ENCODE measurements at places on chromosomes 1 and 21.

- peak; percentile 86 for DNase-seq
These were observed 1.9 kb upstream of the ZFYVE9 start for GRCh38 chr1:52139817-52140540.

DNA sequence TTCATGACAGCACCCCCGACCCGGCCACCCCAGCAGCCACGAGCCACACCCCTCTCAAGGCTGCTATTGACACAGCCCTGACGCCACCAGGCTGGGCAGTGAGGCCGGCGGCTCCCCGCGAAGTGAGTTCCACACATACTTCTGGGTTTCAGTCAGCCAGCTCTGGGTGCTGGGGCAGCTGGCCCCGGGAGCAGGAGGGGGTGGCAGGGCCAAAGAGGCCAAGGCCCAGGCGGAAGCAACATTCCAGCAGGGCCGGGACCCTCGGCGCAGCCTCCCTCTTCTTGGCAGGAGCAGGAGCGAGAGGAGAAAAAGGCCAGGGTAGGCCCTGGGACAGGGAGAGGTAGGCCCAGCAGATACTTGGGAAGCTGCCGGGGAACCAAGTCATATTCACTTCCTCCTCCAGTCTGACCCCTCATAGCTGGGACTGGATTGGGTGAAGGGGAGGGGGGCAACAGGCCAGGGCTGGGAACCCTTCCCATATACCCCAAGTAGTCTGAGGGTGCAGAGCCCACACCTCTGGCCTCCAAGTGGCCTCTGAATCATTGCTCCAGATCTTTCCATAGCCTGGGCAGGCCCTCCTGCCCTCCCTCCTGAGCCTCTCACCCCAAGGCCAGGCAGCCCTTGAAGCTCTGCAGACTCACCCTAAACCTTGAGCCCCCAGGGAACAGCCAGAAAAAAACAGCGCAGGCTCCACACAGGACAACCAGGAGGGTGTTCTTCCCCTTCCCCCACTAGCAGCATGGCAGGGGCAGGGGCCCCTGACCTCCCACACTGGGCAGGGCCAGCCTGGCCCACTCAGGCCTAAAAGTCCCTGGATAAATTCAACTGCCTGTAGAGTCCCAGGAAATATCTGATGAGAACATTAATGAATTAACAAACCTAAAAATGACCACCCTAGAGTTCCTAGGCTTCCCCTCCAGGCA, 5.7 kb downstream of the HSPG2 start:
- DNase-seq, result peak; percentile 55

DNA sequence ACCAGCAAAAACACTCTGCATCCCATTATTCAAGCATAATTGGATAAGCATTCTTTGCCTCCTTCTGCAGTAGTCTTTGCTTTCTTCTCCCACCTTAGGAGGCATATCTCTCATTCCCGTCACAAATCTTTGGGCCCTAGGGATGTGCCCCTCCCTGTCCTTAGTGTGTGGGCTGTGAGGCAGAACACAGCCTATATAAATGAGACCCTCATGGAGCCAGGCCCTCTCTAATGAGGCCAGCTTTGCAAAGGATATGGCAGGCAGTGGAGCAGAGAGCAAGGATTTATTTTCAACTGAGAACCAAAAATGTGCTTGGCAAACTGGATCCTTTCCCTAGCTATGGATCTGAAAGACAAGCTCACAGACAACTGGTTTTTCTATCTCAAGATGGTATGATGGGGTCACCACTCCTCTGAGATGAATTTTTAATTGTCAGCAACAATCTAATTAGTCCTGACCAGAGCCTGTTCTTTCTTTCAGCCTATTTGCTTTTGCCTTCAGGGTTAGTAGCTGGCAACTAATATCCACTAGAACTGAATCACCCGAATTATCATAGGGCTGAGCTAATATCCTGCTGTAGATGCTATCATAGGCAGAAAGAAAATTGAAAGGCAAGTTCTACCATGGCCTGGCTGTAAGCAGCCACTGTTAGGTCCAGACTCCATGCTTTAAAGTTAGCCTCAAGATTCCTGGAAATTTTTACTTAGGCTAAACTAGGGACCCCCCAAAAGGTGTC, 134.2 kb downstream of the SYT2 start:
- DNase-seq, result no peak

DNA sequence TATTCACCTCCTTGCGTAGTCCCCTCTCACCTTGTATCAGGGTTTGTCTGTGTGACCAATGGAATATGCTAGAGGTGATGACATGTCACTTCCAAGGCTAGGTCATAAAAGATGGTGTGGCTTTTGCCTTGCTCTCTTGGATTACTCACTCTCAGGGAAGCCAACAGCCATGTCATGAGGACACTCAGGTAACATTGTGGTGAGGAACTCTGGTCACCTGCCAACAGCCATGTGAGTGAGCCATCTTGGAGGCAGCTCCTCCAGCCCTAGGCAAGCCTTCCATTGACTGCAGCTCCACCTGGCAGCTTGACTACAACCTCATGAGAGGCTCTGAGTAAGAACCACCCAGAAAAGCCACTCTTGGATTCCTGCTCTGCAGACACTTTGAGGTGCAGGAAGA, 11.0 kb upstream of the HEYL start:
- no peak for DNase-seq

- no peak for DNase-seq
These were observed 172.3 kb downstream of the SIPA1L2 start for GRCh38 chr1:232457595-232457994.

DNA sequence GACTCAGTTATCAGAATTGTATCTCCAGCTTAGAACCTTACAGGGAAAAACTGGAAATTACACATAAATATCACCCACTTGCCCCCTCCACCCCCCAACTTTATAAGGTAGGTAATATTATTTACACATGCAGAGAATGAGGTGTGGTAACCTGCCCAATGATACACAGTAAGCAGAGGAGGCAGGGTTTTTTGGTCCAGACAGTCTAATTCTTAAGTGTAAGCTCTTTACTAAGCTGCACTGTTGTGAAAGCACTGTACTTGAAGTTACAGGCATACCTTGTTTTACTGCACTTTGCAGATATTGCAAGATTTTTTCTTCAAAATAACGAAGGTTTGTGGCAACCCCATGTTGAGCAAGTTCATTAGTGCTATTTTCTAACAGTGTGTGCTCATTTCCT, 24.8 kb upstream of the MYOCOS start:
- no peak for DNase-seq

- no peak for DNase-seq
These were observed 99.0 kb upstream of the BEND5 start for GRCh38 chr1:48875552-48876329.

DNA sequence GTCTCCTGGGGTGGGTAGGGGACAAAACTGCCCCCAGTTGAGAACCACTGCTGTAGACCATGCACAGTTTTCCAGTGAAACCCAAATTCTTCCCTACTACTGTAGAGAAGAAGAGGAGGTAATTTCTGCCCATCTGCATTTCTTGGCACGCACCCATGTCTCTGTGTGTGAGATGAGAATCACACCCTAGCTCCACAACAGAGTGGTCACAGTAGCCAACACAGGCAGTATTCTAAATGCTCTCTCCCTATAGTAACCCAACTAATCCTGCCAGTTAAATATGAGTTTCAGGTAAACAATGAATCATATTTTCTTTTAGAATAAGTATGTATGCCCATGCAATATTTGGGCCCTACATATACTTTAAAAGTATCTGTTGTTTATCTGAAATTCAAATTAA, 1.2 kb upstream of the CAPN2 start:
- DNase-seq, result no peak

DNA sequence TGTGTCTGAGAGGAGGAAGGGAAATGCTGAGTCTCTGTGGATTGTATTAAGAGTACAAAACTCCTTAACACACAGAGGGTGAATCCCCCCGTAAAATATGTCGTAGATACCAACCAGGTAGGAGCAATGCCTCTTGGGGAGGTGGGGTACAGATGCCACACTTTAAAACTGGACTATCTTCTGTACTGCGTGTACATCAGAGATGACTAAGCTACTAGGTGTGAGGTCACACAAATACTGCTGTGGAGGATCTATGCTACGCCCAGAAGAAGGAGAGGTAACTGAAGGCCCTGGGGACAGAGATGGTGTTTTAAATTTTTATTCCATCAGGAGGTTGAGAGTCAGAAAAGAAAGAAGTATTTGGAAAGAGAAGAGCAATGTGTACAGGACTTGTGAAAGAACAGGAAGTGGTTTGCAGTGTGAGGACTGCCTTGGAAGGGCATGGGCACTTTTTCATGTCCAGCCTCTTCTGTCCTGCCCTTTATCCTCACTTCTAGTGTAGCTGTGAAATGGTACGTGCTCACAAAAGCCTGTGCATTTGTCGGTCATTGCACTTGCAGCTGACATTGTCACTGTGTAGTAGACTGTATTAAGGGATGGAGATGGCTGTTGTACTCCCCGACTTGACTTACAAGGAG, 287.8 kb upstream of the CHRM3 start:
- no peak for DNase-seq

DNA sequence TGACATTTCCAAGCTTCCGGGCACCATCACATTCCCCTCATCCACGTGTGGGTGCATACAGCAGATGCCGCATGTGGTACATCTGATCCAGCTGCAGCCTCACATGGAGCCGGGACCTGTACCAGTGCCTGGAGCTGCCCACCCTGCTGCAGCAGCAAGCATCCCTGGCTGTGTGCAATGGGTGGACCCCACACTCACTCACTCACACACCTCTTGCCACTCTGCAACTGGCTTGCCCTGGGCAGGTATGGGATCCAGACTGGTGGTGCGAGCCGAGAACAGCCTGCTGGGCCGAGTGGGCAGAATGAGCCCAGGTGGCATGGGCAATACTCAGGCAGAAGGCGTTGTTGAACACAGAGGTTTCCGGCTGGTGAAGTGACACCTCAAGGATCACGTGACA, 75.0 kb downstream of the DPYD start:
- DNase-seq, result no peak

- no peak for DNase-seq
These were observed 11.2 kb downstream of the SPATA46 start for GRCh38 chr1:162365284-162366020.

DNA sequence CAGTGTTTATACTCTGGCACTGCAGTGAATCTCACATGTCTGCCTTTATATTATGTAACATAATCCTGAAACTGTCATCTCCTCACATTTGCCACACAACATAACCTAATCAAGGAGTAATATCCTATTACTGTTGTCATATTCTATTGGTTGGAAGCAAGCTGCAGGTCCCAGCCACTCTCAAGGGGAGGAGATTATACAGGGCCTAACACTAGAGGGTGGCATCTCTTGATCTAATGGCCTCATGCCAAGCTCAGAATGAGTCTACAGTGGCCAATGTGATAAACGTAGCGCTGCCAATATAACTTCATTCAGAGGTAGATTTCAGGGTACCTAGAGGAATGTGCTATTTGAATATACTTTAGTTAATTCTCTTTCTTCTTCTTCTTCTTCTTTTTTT, 166.8 kb downstream of the BACH1 start:
- DNase-seq, result no peak

- DNase-seq, result no peak
These were observed 24.4 kb downstream of the DUSP10 start for GRCh38 chr1:221717485-221717853.

DNA sequence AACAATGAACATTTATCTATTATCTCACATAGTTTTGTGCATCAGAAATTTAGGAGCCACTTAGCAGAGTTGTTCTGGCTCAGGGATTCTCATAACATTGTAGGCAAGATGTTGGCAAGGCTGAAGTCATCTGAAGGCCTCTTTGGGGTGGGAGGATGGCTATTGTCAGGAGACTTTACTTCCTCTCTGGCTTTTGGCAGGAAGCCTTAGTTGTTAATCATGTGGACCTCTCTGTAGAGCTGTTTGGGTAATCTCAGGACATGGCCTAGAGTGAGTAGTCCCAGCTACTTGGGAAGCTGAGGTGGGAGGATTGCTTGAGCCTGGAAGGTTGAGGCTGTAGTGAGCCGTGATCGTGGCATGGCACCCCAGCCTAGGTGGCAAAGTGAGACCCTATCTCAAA, 40.2 kb downstream of the RASAL2 start:
- DNase-seq, result no peak

- DNase-seq, result no peak
These were observed 2.7 kb downstream of the CACNA1E start for GRCh38 chr1:181486098-181486420.

DNA sequence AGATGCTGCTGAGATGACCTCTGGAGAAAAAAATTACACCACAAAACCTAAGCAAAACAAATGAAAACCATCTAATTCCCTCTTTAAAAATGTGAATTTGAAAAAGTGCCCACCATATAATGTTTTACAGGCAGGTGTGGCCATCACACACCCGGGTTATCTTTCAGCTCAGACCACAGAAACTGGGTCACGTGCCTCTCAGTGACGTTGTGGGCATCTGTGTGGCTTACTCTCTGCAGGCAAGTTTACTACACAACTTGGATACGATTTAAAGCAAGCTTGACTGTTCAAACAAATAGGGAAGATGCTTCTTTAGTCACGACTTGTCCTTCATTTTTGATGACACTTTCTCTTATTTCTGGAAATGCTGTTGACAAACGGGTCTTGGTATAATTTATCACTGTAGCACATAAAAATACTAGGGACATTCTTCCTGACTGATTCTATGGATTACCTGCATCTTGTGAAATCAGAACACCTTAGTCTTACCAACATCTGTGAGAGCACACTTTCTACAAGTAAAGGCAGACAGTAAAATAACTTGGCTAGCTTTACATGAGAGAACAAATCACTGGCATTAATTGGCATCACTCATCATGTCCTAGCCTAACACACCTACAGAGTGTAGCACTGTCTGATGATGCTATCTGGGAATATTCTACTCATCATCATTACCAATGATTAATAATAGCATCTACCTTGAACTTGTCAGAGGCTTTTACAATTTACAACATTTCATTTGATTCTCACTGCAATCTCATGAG, 89.3 kb upstream of the EDEM3 start:
- DNase-seq, result no peak

GRCh38 chr1:19705464-19705863, 40.8 kb downstream of the HTR6 start:
- no peak for DNase-seq

GRCh38 chr1:187842406-187843165, 1013.8 kb downstream of the PLA2G4A start:
- DNase-seq, result peak; percentile 67

DNA sequence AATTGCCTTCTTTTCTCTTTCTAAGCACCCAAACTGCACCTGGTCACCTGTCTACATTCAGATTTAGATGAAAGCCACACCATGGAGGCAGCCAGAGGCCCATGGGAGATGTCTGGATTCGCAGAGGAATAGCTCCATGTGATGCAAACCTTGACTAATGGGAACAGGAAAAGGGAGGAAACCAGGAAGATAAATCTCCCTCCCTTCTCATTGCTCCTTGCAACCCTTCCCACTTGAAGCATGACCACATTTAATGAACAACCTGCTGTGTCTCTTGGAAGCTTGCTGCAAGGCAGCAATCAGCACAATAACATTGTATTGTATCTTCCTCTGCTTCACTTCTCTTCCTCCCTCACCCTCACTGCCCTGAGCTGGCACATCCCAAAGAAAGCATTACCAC, 42.6 kb upstream of the KLF17 start:
- DNase-seq, result no peak

GRCh38 chr1:230632273-230632873, 9.9 kb upstream of the COG2 start:
- peak; percentile 37 for DNase-seq

Measured in RWPE1 (cell line).